Left renal cortex interstitium (tissue), 4 donors: ENCODE measurements at places on chromosomes 7 and 10.

- DNase-seq = no peak
Observed at GRCh38 chr10:20598590-20598989, 298.5 kb downstream of the NEBL start.

DNA sequence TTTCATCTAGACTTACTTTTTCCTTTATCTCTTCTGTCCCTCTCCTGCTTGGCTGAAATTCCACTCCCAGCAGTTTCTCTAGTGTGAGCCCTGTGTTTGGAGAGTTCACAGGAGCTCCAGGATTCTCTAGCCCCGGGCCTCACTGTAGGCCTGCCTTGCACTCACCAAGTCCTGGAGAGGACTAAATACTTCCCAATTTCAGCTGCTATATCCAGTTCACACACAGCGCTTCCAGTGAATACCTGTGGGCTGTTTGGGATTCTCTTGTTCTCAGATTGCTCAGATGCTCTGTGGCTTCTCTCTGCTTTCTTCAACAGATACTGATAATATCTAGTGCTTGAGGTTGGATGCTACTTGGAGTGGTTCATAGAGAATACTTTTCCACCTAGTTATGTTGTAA lies 46.0 kb downstream of the MINPP1 start:
- no peak for DNase-seq

DNA sequence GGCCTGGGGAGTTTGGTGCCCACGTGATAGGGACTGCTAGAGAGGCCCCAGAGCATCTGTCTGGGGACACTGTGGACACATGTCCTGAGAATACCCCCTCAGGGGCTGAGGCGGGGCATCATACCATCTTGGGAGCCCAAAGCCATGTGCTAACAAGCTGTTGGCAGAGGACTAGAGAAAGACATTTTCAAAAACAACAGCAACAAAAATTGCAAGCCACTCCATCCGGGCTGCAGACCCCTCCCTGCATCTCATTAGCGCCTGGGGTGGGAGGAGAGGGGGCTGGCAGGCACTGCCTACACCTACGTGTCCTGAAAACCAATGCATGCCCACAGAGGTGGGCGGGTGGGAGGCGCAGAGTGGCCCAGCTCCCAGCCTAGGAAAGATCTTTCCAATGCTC lies 507.4 kb upstream of the PODXL start:
- no peak for DNase-seq

DNA sequence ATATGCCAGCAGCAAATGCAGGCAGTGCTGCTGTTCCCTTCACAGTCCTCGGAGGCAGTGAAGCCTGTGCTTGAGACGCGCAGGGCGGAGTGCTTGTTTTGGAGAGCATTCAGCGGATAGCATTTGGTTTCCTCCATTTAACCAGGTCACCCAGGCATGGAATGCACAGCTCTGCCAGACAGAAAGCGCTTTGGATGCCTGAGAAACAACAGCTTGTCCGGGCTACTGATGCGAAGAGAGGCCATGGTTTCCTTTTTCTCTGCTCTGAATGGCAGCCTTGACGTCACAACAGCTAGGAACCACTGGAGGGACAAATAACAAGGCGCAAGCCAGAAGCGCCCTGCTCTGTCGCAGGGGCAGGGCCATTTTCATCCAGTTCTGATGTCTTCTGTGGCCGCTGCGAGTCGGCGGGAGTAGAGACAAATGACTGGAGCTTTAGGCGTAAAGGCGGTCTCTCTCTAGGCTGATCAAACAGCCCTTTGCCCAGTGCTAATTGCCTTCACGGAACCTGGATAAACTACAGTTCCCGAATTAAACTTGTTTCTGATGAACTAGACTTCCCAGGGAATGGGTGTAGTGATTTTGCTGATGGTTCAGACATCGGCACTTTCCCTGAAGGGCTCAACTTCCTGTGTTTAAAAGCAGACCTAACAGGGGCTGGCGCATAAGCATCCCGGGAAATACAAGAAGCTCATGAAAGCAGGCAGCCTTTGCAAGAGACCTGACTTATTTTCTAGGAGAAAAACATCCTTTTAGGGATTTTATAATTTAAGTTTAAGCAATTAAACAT lies 187.6 kb upstream of the KLF14 start:
- peak; percentile 86 for DNase-seq

DNA sequence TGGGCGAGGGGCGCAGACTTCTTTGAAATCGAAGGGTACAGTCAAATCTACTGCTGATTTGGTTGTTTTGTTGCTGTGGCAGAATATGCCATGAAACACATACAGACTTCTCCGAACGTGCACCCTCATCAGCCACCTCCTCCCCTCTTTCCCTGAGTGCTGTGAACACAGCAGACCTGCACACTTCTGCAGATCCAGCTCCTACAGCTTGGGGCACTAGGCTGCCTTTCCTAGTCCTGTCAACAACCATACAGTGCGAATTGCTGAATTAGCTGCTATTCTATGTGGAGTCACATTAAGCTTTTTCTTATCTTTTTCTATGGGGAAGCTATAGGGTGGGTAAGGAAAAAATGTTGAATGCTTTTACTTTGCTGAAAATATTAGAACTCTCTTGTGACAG lies 57.5 kb downstream of the COL17A1 start:
- no peak for DNase-seq

- DNase-seq = no peak
Observed at GRCh38 chr10:69843923-69844322, 42.2 kb downstream of the COL13A1 start.

GRCh38 chr7:105886776-105887175 lies 10.4 kb upstream of the ATXN7L1 start:
- no peak for DNase-seq

DNA sequence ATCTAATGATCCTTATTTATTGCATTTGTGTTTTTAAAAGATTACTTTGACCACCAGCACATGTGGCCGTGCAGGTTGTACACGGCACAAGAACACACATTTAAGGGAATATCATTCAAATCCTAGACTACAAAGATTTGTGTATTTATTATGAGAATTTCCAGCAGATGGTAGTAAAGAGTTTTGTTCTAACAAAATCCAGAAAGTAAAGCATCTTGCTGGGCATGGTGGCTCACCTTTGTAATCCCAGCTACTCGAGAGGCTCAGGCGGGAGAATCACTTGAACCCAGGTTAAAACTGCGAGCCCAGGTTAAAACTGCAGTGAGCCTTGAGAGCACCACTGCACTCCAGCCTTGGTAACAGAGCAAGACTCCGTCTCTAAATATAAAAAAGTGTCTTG lies 31.5 kb downstream of the MACROH2A2 start:
- no peak for DNase-seq

DNA sequence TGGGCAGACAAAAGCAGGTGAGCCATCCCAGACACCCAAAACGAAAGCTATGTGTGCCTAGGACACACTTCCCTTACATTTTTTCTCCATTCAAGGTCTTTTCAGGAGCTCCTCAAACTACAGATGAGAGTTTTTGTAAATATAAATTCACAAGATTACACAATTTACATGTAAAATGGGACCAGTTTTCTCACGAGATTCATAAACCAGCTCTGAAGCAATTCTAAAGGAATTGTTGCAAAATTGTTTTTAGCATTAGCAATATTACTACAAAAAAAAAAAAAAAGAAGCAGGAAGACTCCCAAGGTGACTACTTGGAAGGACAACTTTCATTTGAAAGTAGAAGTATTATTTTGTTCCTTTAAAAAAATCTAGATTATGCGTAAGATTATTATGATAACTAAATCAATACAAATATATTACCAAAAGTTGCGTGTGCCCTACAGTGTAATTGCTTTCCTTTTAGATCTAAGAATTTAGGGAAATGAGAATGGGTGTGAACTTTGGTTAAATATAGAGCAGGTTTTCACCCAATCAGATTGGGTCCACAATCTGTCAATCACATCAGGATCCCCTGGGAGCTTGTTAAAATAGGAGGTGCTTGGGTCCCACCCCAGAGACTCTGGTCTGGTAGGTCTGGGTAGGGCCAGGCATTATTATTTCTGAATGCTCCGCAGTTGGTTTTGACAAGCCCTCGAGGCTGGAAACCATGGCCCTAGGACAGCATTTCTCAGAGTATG lies 72.2 kb downstream of the TBXAS1 start:
- DNase-seq = no peak

- no peak for DNase-seq
Observed at GRCh38 chr10:30581779-30582380, 47.7 kb downstream of the LYZL2 start.

- no peak for DNase-seq
Observed at GRCh38 chr10:104311184-104311720, 27.0 kb downstream of the ITPRIP start.

DNA sequence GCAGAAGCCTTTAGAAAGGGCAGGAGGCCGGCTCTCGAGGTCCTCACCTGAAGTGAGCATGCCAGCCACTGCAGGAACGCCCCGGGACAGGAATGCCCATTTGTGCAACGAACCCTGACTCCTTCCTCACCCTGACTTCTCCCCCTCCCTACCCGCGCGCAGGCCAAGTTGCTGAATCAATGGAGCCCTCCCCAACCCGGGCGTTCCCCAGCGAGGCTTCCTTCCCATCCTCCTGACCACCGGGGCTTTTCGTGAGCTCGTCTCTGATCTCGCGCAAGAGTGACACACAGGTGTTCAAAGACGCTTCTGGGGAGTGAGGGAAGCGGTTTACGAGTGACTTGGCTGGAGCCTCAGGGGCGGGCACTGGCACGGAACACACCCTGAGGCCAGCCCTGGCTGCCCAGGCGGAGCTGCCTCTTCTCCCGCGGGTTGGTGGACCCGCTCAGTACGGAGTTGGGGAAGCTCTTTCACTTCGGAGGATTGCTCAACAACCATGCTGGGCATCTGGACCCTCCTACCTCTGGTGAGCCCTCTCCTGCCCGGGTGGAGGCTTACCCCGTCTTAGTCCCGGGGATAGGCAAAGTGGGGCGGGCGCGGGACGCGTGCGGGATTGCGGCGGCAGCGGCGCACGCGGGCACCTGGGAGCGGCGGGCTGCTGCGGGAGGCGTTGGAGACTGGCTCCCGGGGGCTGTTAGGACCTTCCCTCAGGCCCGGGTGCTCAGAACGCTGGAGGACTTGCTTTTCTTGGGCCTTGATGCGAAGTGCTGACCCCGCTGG lies at the start of gene FAS:
FAS (plus strand) TSS at position 415 of the 777 bp plus-strand sequence; CDS start at position 494, 79 bp downstream.
- DNase-seq = peak; percentile 48

- no peak for DNase-seq
Observed at GRCh38 chr7:97373736-97374135, 256.2 kb downstream of the SDHAF3 start.

GRCh38 chr7:102287111-102287980 lies 678 bp downstream of the SH2B2 start:
- no peak for DNase-seq

DNA sequence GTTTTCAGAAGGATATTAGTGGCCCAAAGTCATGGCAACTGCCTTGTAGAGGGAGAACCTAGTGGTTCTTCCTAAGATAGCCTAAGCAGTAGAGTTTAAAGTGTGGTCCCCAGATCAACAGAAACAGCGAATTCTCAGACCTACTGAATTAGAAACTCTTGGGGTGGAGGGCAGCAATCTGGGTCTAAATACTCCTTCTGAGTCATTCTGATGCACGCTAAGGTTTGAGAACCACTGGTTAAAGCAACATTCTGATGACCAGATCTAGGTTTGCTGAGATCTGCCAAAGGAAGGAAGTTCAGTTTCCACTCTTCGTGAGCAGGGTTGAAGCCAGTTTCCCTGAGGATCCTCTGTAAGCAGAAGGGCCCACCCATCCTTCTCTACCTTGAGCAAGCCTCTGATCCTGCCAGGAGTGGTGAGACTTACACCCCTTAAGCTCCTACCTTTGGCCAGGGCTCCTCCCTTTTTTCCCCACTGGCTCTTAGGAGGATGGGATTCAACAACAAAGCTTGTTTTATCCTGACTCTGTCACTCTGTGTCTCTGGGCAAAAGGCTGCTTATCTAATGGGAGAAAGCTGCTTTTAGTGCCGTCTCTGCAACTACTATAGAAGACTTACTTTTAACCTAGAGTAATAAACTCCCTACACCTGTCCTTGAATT lies 26.8 kb upstream of the TRUB1 start:
- no peak for DNase-seq

DNA sequence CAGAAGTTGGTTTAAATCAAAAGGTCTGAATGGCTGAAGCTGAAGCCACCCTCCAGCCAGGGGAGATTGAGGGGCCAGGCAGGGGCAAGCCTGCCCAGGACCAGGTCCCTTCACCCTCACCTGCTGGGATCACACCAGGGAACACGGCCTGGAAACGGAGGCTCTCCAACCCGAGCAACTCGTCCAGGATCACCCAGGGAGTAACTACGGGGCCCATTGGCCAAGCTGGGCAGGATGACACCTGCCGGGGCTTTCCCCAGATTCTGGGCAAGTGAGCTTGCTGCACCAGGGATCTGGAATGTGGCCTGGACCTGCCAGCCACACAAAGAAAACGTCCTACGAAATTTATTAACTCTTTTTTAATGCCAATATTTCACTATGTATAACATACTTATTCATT lies 30.4 kb upstream of the PPP2R2D start:
- DNase-seq = no peak

DNA sequence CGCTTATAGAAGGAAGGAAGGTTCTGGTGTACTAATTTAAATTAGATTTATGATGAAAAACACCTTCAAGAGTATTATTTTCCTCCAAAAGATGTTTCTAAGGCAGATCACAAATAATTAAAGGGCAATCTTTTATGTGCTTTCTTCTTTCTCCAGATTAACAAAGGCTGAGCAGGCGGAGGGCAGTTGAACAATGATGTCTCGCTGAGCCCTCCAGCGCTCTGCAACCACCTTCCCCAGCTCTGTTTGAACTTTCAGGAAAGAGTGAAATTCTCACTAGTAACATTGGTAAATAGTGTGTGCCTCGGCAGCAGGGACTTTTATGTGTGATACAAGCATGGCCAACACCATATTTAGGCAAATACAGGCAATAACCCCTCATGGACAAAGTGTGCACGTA lies 379.1 kb upstream of the MKI67 start:
- DNase-seq = no peak

DNA sequence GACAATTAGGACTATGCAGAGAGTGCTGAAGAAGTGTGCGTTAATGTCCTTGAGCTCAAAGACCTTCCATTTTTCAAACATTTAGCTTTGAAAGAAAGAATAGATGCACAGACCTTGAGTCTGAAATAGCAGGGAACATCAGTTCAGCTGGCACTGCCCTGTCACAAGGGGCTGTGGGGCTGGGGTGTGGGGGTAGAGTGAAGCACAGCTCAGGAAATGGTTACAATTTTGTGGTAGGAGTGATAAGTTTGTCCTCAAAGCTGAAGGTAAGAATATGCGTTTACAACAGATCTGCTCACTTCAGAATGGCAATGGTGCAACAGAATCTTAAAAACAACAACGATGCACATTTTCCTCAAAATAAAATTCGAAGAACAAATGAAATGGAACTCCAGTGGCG lies 33.6 kb downstream of the SMKR1 start:
- DNase-seq = no peak
